ENCODE measurements at places on chromosomes 2 and 18.

DNA sequence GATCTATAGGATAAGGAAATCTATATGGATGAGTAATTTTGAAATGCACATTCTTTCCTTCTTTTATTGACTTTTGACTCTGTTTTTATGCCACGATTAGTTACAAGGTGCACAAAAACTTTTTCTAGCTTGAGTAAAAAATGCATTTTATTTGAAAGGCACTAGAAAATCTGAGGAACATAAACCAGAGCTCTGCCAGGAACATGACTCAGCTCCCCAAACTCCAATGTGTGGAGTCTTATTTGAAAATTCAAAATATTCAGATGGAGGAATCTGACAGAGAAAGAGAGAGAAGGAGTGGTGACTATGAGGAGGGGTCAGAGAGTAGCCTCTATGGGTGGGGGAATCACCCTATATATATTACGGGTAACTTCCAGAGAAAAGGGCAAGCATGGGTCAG lies 231.0 kb downstream of the DCC start:
- no peak for DNase-seq

DNA sequence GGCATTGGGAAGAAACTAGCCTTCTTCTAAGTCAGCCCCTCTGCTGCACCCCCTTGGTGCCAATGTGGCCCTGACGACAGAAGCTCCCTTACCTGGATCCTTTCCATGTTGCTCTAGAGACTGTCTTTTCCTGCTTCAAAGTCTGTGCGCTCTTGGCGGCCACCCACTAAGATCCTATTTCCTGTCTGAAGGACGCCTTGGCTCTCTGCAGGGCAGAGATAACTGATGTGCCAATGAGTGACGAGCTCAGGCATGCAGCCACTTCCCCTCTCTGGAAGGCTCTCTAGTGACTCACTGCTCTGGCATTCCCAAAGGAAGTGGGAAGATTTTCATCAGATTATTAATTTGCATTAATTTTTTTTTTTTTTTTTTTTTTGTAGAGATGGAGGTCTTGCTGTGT lies 273.5 kb downstream of the CDH20 start:
- no peak for DNase-seq

- no peak for DNase-seq
Measured at GRCh38 chr2:238689871-238690389, 158.0 kb upstream of the TWIST2 start.

DNA sequence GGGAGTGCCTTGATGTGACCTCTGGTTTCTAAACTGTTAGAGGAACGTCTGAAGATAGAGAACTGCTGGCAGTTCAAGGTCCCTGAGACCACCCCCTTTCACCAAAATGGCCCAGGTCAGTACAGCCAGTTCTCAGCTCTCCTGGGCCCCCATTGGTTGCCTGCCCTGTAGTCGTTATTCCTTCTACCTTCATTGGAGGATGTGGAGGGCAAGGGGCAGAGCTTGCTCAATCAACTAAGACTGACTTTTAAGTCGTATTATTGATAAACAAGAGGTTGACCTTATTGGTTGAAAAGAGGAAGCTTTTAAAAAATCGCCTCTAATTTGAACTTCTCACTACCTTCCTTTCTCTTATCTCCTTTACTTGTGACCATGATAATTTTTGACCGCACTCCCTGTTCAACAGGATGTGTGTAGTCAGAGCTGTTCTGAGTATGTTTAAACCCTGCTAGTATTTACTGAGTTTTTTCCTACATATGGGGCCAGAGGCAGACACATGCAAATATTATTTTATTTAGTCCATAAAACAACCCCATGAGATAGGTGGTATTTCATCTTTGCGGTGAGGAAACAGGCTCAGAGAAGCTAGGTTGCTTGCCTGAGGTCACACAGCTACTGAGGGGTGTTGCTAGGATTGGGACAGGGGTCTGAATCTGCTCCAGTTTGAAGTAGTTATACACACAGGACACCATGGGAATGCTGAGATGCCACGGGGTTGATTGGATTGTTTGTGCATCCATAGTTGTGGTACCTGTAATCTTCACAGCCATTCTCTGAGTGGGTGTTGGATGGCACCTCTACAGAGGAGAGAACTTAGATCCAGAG lies 65.9 kb downstream of the TMEM247 start:
- DNase-seq: no peak

DNA sequence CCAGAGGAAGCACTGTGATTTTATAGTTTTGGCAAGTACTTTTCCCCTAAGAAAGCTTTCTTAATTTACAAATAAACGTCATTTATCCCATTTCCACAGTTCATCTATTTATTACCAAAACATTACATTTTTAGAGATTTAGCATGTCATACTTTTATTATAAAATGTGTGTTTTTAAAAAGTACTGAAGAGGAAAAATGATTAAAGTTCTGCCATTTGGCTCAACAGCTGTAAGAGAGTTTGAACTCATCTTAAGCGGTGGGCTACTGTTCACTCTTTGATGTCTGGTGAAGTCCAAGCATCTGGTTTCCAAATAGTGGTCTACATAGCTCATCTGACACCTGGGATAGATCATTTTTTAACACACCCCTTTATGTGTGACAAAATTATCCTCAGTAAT lies 51.3 kb upstream of the TANC1 start:
- DNase-seq: no peak

DNA sequence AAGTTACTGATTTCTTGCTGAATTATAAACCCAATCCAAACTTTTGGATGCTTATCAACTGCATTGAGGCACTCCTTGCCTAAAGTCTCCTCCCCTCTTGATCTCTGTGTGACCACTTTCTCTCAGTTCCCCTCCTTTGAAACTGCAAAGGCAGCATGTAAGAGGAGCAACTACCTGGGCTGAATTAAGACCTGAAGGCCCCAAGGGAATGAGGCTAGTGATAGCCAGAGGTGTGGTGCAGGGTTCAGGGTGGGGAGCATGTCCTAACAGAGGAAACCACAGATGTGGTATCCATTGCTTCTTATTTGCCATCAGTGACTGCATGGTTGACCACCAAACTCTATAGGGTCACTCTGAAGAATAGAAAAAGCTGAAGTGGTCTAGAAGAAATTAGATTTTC lies 557.9 kb downstream of the TNS1 start:
- DNase-seq: no peak

GRCh38 chr2:205657579-205657978 lies 24.7 kb upstream of the NRP2 start:
- DNase-seq: no peak

GRCh38 chr2:96596596-96596995 lies 41.5 kb downstream of the KANSL3 start:
- no peak for DNase-seq

All from activated CD4-positive, alpha-beta T cell treated with anti-CD3 and anti-CD28 coated beads, Interleukin-2, amount 10 ng/mL, durations not matched to agents 7 days and 5 days (primary cell).